ENCODE measurements at places on chromosomes 5 and 9. TPM values are rescaled to one million over a fixed set of nuclear protein-coding genes. Genes with fewer than 3 reads are reported as not detected.

Gene PCDHB16
- 3.6 TPM for total RNA-seq

Gene GRM6
- total RNA-seq: not detected

Gene PTPRD
- 145 TPM for total RNA-seq

Gene ATG10
- 10.2 TPM for total RNA-seq

Gene MIGA2
- total RNA-seq: 22.9 TPM

Gene RAB3C
- total RNA-seq: 1.1 TPM

Gene MEGF10
- 0.82 TPM for total RNA-seq

DNA sequence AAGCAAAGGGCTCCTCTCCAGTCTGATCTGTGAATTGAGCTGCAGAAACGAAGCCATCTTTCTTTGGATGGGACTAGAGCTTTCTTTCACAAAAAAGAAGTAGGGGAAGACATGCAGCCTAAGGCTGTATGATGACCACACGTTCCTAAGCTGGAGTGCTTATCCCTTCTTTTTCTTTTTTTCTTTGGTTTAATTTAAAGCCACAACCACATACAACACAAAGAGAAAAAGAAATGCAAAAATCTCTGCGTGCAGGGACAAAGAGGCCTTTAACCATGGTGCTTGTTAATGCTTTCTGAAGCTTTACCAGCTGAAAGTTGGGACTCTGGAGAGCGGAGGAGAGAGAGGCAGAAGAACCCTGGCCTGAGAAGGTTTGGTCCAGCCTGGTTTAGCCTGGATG lies 82.1 kb downstream of the PIK3R1 start:
- H3K27me3 ChIP-seq: no peaks in the 10 kb centered on the region
- H3K36me3 ChIP-seq: peaks cover 16% of the 10 kb centered on the region
- no peak overlapping the region for H3K4me3 ChIP-seq
- DNase-seq: no peak

- H3K4me1 ChIP-seq: no peaks in the 10 kb centered on the region
- no peaks in the 10 kb centered on the region for H3K27me3 ChIP-seq
- H3K36me3 ChIP-seq: no peaks in the 10 kb centered on the region
- no peak for DNase-seq
- H3K4me3 ChIP-seq: no peak overlapping the region
- H3K27ac ChIP-seq: no peak overlapping the region
These were observed 37.4 kb downstream of the GLT6D1 start for GRCh38 chr9:135601988-135602387.

DNA sequence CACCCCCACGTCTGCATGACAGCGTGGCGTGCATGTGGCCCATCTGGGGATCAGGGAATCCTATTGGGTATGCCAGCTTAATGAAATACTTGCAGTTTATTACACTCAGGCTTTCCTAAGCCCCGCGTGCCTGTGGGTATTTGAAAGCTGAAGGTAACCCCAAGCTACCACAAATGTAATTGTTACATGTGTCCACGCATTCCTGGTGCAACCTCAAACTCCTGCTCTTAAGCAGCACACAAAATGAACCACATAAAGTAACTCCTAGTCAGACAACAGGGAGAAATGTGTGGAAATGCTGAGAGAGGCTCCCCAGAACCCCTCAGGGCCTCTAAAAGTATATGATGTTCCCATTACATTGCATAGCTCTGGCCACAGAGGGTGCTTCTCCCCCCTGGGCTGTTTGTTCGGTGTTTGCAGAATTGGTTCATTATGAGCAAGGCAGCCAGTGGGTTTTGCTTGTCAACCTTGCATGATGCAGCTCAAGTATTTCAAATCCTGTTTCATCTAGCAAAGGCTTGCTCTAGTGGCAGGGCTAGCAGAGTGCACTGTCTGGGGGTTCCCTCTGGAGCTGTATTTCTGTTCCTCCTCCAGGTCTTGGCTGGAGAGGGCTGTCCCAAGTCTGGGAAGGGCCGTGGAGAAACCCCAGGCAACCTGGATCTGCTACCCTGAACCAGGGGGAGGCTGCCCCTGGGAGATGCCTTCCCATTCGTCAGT lies 1.8 kb upstream of the DCANP1 start:
- no peaks in the 10 kb centered on the region for H3K36me3 ChIP-seq
- H3K27ac ChIP-seq: no peak overlapping the region
- no peak for DNase-seq
- no peak overlapping the region for H3K4me3 ChIP-seq
- peaks cover 22% of the 10 kb centered on the region for H3K4me1 ChIP-seq

DNA sequence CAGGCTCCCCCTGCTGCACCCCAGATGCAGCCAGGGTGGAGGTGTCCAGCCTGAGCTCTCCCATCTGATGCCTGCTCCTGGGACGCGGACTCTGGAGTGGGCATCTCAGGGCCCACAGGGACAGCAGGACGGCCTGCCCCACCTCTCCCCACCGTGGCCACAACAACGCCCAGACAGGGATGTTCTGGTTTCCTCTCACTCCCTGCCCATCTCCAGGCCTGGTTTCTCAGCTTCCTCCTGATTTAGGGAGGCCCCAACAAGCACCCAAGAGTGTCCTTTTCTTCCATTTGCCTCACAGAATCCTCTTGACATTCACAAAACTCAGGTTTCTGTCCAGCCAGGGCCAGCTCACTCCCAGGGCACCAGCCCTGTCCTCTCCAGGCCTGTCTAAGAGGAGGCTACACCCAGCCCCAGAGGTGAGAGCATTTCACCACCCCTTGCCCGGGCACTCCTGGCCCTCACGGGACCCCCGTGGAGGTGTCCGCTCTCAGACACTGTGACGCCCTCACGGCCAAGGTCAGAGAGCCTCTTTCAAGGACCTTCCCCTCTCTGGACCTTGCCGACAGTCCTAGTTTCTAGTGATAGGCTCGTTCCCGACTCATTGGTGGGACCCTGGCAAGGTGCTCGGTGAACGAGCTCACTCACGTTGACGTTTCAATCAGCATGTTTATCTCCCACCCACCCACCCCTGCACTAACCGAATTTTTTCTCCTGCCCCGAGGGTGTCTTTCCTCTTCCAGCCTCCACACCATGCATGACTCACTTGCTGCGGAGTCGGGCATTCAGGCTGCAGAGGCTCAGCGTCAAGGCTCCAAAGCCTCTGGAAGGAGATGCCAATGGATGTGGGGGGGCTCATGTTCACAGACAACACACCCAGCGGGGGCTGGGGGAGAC lies 62.0 kb upstream of the UNC5A start:
- DNase-seq: no peak
- no peak overlapping the region for H3K27ac ChIP-seq
- H3K36me3 ChIP-seq: no peaks in the 10 kb centered on the region
- H3K4me1 ChIP-seq: peaks cover 7% of the 10 kb centered on the region

GRCh38 chr5:73318308-73318719 lies 130.3 kb downstream of the FOXD1 start:
- H3K36me3 ChIP-seq: no peaks in the 10 kb centered on the region
- no peak for DNase-seq
- no peak overlapping the region for H3K27ac ChIP-seq
- H3K27me3 ChIP-seq: peaks cover 12% of the 10 kb centered on the region
- no peaks in the 10 kb centered on the region for H3K4me1 ChIP-seq

DNA sequence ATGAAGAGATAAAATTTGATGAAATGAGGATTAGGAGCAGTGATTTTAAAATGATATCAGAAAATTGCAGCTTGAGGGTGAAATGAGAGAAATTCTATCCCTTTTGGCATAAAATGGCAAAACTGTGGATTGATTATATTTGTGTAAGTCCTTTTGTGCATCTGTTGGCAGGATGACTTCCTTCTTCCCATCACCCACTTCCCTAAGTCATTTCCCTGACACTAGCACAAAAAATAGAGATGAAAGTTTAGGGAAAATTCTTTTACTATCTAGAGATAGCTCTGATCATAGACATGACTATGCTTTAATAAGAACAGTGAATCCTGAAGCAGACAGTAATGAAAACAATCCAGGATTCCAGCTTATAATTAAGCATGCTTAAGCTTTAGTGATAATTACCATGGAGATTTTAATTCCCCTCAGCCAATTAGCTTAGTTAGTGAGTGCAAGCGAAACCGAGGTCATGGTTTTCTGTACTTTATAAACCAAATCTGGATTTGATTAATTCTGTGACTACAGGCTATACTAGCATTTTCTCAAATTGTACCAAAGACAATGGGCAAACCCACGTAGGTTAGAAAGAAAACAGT lies 163.6 kb upstream of the TARS1 start:
- no peak overlapping the region for H3K4me3 ChIP-seq
- H3K4me1 ChIP-seq: peaks cover 20% of the 10 kb centered on the region
- no peaks in the 10 kb centered on the region for H3K27me3 ChIP-seq
- no peaks in the 10 kb centered on the region for H3K36me3 ChIP-seq
- DNase-seq: peak; percentile 32

- no peak overlapping the region for H3K4me3 ChIP-seq
- H3K27me3 ChIP-seq: no peaks in the 10 kb centered on the region
- DNase-seq: no peak
These were observed 99.7 kb downstream of the PCSK1 start for GRCh38 chr5:96333391-96333790.

DNA sequence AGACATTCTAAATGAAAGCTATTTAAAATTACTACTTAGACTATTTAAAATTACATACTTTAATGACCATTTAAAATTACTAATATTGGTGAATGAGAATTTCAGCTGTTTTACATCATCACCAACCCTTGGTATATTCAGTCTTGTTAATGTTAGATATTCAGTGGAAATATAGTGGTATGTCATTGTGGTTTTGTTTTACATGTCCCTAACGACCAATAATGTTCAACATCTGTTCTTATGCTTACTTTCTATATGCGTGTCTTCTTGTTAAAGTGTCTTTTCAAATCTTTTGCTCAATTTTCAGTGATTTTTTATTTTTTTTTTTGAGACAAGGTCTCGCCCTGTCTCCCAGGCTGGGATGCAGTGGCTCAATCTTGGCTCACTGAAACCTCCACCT lies 279.3 kb upstream of the TARS1 start:
- H3K27ac ChIP-seq: no peak overlapping the region
- H3K4me1 ChIP-seq: no peaks in the 10 kb centered on the region
- DNase-seq: no peak
- no peaks in the 10 kb centered on the region for H3K36me3 ChIP-seq
- no peak overlapping the region for H3K4me3 ChIP-seq

DNA sequence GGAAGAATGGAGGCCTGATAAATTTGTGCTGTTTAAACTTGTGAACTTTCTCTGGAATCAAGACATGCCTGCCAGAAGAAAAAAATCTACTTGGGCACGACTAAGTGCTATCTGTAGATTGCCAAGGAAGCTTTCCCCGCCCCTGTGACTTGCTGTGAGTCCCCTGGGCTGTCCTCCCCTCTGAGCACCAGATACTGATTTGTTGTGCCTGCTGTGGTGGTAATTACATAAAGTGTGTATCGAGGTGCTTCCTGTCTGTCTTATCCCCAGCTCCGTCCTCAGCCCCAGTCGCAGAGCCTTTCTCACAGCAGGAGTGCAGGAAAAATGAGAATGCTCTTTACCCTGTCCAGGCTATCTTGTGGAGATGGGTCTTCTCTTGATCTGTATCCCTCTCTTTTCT lies 53.9 kb downstream of the TRIO start:
- DNase-seq: no peak
- no peaks in the 10 kb centered on the region for H3K27me3 ChIP-seq
- no peak overlapping the region for H3K27ac ChIP-seq
- H3K4me3 ChIP-seq: no peak overlapping the region
- H3K4me1 ChIP-seq: peaks cover 4% of the 10 kb centered on the region

DNA sequence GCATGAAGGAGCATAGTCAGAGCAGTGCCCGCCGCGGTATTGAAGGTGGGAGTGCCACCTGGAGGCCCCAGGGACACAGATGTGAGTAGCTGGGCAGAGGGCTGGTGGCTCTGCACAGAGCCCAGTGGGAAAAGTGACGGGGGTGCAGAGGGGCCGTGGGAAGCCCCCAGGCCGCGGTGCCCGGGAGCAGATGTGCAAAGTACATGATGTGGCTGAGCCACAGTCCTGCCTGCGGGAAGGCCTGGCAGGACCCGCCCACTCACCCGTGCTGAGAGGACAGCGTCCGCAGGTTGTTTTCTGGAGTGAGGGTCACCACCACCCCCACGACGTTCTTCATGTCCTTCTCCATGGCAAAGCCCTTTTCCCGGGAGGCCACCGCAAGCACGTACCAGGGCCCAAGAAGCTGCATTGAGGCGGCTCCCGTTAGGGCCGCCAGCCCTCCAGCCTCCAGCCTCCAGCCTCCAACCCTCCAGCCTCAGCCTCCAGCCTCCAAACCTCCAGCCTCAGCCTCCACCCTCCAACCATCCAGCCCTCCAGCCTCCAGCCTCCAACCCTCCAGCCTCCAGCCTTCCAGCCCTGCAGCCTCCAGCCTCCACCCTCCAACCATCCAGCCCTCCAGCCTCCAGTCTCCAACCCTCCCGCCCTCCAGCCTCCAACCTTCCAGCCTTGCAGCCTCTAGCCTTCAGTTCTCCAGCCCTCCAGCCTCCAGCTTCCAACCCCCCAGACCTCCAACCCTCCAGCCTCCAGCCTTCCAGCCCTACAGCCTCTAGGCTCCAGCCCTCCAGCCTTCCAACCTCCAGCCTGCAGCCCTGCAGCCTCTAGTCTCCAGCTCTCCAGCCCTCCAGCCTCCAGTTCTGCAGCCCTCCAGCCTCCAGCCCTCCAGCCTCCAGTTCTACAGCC lies 914 bp downstream of the LCN6 start:
- no peak overlapping the region for H3K27ac ChIP-seq
- H3K4me3 ChIP-seq: no peak overlapping the region
- DNase-seq: no peak
- H3K36me3 ChIP-seq: no peaks in the 10 kb centered on the region

GRCh38 chr5:1317921-1318565 lies 23.2 kb upstream of the TERT start:
- no peak overlapping the region for H3K27ac ChIP-seq
- H3K36me3 ChIP-seq: peaks cover 10% of the 10 kb centered on the region
- no peaks in the 10 kb centered on the region for H3K27me3 ChIP-seq
- H3K4me1 ChIP-seq: peaks cover 7% of the 10 kb centered on the region
- H3K4me3 ChIP-seq: no peak overlapping the region

DNA sequence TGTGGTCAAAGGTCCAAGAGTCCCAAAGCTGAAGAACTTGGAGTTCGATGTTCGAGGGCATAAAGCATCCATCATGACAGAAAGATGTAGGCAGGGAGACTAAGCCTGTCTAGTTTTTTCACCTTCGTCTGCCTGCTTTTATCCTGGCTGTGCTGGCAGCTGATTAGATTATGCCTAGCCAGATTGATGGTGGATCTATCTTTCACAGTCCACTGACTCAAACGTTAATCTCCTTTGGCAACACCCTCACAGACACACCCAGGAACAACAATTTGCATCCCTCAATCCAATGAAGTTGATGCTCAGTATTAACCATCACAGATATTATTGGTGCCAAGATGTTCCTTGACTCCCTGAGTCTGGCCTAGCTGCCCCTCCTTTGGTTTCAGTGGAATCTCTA lies 530.8 kb upstream of the CLINT1 start:
- no peak for DNase-seq
- H3K27me3 ChIP-seq: no peaks in the 10 kb centered on the region
- H3K27ac ChIP-seq: no peak overlapping the region

DNA sequence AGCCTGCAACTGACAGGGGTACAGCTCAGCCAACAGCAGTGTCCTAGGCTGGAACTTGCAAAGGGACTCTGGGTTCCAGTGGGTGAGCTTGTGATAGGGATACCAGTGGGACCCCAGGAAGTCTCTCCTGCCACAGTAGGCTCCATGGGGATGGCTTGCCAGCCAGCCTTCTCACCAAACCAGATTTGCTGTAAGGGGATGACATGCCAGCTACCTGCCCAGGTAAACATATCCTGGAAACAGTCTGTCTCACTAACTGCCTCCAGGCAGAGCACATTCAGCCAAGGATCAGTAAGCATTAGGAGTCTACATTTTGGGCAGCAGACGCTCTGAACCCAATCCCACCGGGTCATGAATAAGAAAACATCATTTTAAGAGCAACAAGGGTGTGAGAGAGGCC lies 49.9 kb downstream of the SIL1 start:
- no peak overlapping the region for H3K4me3 ChIP-seq
- H3K4me1 ChIP-seq: peaks cover 14% of the 10 kb centered on the region
- no peak for DNase-seq
- no peaks in the 10 kb centered on the region for H3K36me3 ChIP-seq

Measured in lung (tissue), 17 donors.